ENCODE measurements at places on chromosomes 4 and X. TPM values are rescaled to one million over a fixed set of nuclear protein-coding genes. Genes with fewer than 3 reads are reported as not detected.

GRCh38 chr4:159705334-159705733, 602.5 kb downstream of the RAPGEF2 start:
- DNase-seq: no peak

MAML3 gene
- 3.2 TPM for total RNA-seq

- DNase-seq: peak; percentile 7
These were observed 1.3 kb upstream of the SEPSECS start for GRCh38 chr4:25161593-25161950.

GRCh38 chr4:122584519-122584918, 36.3 kb downstream of the IL21 start:
- DNase-seq: peak; percentile 77

DNA sequence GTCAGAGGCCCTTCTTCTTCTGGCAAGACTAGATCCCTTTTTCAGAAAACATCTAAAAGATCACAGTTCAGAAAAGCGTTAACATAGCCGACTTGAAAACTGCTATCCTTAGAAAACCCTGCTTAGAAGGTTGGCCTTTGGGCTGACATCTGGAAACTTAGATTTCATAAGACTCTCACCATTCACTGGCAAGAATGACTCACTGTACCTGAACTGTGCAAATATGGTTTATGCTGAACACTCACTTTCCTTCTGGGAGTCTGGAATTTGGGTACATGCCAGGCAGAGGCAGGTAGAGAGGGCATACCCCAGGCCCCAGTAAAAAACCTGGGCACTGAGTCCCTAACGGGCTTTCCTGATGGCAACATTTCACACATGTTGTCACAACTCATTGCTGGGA, 88.8 kb upstream of the GPC3 start:
- DNase-seq: no peak

GRCh38 chrX:75155447-75155826, 646 bp downstream of the ABCB7 start:
- peak; percentile 6 for DNase-seq

DNA sequence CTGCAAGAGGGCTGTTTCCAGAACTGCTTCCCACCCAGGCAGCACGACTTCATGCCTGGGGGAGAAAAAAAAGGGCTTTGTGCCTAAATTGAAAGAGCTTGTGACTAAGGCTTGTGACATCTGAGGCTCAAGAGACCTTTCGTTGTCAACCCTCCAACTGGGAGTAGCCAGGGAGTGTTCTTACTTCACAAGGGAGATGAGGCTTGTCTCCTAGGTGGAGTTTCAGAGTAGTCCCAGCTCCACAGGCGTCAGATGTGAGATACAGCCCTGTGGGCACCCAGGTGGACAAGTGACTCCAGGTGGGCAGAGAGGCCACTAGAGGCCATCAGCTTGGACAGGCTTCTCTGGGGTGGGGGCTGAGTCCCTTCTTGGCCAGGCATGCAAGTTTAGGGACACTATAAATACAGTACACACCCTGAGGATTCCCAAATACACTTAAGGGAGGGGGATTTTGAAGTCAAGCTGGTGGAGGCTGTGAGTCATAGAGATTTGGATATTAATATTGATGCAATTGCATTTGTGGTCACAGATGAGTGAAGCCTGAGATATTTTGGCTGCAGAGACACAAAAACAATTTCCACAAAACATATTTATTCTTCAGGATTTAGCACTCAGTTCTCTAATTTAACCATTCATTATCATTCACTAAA, 40.1 kb upstream of the SETD7 start:
- DNase-seq: peak; percentile 46

HOPX gene
- total RNA-seq: not detected

DNA sequence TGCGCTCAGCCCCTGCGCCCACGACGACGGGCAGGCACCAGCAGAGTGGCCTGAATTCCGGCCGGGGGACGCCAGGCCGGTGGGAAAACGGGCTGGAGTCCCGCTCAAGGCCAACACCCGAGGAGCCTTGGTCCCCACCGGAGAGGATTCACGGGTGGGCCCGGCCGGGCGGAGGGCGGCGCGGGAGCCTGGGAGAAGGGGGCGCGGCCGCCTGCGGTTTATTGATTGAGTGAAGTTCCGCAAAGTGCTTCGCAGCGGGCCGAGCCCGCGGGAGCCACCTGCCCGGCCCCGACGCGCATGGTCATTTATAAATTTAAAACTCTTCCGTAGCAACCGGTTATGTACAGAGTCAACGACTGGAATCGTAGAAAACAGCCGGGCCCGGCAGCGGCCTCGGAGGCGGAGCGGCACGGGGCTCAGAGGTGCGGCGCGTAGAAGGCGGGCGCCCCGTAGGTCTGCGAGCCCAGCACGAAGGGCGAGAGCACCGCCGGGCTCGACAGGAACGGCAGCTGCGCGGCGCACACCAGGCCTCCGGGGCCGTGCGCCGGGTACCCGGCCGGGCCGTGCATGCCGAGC, 3.6 kb downstream of the NKX1-1 start:
- DNase-seq: no peak

- DNase-seq: no peak
These were observed 38.1 kb upstream of the GK2 start for GRCh38 chr4:79446145-79446544.

DNA sequence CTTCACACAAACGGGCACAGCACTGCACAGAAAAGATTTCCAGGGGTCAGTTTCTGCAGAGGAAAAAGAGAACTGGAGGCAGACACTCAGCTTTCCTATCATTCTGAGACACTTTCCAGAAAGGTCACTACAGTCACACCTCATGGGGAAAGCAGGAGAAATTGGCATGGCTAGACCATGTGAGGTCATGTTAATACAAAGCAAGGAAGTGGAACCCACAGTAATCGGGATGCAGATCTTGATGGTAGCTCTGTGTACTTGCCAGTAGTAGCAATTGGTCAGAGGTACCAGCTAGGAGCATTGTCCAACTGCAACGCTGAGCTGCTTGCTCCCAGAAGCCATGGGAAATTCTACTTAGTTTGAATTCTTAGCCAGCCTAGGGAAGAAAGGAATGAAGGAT, 255.3 kb upstream of the PCDH10 start:
- no peak for DNase-seq

DNA sequence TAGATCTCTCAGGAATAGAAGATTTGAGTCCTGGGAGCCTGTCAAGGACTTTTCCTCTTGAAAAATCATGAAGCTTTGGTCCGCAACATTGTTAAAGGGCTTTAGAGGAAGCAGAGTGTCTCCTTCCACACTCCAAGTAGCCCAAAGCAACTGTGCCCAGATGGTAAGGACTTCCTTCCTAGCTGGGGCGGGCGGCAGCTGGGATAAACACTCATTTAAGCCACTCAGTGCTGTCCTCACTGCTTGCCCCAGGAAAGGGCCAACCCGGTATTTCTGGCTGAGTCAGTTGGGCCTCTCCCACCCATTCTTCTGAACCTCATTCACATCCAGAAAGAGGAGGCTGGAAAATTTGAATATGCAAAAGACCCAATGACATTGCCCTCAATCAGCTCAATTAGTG, 144.3 kb downstream of the CHIC2 start:
- no peak for DNase-seq

DNA sequence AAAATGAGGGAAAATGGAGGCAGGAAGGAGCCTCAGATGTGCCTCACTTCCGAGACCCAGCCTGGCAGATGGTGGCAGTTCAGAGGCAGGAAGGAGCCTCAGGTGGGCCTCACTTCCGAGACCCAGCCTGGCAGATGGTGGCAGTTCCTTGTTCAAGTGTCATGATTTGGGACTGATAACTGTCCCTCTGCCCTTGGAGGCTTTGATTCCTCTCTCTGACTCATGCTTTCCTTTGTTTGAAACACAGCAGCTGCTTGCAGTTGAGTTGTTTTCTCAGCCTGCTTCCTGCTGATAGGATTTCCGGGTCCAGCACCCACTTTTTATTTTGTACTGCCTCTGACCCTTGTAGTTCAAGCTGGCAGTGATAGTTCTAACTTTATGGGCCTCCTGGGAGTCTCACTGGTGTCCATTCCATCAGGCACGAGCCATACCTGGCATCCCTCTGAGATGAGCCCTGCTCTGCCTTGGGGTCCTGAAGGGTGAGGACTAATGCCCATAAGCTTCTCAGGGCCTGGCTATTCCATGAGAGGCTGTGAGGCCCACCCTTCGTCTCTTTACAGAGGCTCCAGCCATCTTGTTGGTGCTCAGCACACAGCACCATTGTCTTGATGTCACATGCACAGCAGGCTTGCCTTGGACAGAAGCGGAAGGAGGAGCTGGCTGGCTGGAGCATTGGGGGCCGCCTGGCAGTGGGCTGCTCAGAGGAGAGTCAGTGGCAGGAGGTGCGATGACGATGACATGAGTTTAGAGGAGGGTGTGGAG, 13.0 kb downstream of the RGS12 start:
- no peak for DNase-seq

- DNase-seq: no peak
These were observed 74.8 kb upstream of the POF1B start for GRCh38 chrX:85454295-85454694.

DNA sequence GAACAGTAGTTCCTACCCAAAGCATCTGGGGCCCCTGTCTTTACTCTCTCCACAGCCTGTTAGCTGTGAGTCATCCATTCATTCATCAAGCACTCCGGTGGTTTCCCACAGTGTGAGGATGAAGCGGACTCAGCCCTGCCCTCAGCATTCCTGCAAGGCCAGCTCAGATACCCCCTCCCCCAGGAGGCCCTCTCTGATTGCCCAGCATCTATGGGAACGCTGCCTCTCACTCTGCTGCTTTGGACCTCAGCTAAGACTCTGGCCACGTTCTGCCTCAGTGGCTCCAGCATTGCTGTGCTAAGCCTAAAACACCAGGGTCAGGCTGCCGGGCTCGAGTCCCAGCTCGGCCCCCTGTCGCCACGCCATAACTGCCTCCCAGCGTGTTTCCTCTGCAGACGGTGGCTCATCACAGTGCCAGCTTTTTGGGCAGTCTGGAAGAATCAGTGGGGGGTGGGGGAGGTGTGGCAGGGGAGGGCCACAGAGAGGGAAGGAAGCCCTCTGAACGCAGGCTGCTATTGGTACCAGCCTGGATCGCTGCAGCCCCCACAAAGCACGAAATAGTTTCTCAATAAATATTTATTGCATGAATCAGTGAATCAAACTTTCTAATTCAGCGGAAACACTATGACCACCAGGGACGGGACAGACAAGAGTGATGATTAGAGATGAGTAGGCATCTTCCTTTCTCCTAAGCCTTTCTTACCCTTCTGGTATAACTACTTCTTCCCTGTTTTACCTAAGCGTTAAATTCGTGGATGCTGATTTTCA, 74.4 kb downstream of the SORCS2 start:
- peak; percentile 84 for DNase-seq

DNA sequence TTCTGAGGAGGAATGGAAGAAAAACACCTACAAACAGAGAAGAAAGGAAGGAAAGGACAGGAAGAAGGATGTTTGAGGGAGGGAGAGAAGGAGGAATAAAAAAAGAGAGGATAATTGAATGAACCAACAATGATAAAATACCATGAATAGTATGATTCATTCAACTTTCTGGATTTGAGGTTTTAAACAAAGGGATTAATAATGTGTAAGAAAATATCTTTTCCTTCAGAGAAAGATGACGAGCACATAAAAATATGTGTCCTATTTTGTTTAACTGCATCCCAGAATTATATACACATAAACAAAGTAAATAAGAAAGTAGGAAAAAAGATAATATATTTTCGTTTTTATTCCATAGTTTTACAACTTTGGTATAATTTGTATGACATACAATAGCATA, 1380.4 kb downstream of the STIM2 start:
- DNase-seq: no peak

NEUROG2 gene
- 0.12 TPM for total RNA-seq

GRCh38 chr4:128393101-128393704, 105.6 kb upstream of the PGRMC2 start:
- peak; percentile 34 for DNase-seq

CDK16 gene
- total RNA-seq: 179 TPM

DNA sequence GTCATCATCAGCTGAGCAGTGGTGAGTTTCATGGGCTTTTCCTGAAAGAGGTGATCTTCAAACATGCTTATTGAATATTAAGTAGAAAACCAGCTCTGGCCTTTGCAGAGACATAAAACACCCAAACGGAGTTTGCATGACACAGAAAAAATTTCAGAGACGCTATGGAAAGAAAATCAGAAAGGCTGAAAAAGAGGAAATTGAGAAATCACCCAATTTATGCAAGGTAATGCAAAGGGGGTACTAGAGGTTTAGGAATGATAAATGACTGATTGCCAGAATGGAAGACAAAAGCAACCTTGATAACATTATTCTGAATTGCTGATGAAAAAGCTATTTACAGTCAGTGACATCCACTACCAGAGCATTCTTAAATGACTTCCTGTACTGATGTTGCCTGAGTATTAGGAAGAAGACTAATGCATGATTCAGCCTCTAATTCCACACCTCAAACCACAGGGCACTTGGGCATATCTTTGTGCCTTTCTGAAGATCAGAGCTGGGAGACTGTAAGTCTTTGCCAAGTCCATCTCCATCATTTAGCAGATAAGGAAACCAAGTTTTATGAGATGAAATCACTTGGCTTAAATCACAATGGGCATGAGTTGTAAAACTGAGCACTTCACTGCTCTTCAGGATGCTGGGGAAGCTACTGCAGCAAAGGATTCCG, 565.7 kb downstream of the PPARGC1A start:
- peak; percentile 82 for DNase-seq

- no peak for DNase-seq
These were observed 117.0 kb downstream of the DCK start for GRCh38 chr4:71110499-71110898.

DNA sequence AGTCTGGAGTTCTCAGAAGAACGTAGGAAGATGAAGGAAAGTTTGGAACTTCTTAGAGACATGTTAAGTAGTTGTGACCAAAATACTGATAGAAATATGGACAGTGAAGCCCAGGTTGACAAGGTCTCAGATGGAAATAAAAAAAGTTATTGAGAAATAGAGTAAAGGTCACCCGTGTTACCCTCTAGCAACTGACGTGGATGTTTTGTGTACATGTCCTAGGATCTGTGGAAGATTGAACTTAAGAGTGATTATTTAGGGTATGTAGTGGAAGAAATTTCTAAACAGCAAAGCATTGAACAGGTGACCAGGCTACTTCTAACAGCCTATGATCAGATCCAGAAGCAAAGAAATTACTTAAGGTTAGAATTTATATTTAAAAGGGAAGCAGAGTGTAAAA, 1020.4 kb downstream of the FSTL5 start:
- no peak for DNase-seq

GRCh38 chr4:159016593-159017024, 86.3 kb upstream of the RAPGEF2 start:
- peak; percentile 18 for DNase-seq

GRCh38 chrX:63764946-63765345, 20.1 kb downstream of the ARHGEF9 start:
- DNase-seq: peak; percentile 56

UGT2B28 gene
- not detected for total RNA-seq

SAGE1 gene
- total RNA-seq: 0.10 TPM

DNA sequence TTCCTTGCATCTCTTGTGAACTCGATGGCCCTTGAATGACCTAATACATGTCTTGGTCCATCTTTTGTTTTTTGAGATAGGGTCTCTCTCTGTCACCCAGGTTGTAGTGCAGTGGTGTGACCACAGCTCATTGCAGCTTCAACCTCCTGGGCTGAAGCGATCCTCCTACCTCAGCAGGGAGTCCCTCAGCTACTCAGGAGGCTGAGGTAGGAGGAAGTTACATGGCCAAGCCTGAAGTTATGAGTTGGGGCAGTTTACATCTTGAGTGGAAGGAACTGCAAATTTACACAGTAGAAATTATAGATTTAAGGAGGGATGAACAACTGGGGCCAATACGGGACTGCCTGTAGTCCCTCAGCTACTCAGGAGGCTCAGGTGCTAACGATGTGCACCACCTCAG, 97.2 kb upstream of the METTL14 start:
- no peak for DNase-seq

- no peak for DNase-seq
These were observed 108.2 kb upstream of the BRWD3 start for GRCh38 chrX:80917919-80918318.
